ENCODE measurements at places on chromosomes 4 and X. TPM values are rescaled to one million over a fixed set of nuclear protein-coding genes. Genes with fewer than 3 reads are reported as not detected.

VCX3A gene
- 0.68 TPM for total RNA-seq

GRCh38 chr4:66991521-66991920, 553.8 kb downstream of the CENPC start:
- no peak for DNase-seq

RBM47 gene
- 0.48 TPM for total RNA-seq

GPR143 gene
- total RNA-seq, result 2.4 TPM

DNA sequence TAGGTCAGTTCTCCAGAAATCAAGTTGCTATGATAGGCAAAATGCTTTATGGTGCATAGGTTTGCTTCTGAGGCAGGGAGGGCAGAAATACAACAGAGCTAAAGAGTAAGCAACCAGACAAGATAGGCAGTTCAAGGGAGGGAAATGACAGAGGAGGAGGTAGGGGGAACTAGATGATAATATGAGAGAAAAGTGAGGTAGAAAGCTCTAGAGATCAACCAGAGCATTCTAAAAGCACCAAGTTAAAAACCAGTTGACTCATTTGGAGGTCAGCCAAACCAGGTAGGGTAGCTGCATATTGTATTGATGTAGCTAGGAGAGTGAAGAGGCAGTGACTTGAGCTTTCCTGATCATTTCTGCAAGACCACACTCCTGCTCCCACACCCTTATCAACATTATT, 49.0 kb upstream of the SLC16A2 start:
- DNase-seq, result no peak

MSANTD1 gene
- 1.2 TPM for total RNA-seq

FAM9B gene
- total RNA-seq, result not detected

DNA sequence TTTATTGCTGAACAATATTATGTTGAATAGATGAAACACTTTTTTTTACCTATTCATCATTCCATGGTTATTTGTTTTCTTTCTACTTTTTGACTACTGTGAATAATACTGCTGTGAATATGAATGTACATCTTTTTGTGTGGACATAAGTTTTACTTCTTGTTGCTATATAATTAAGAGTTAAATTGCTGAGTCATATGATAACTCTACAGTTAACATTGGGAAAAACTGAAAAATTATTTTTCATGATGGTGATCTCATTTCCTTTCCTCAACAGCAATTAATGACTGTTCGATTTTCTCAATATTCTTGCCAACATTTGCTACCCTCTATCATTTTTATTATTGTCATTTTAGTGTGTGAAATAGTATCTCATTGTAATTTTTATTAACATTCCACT, 106.9 kb upstream of the TECRL start:
- DNase-seq, result no peak

SMPX gene
- total RNA-seq, result not detected

DNA sequence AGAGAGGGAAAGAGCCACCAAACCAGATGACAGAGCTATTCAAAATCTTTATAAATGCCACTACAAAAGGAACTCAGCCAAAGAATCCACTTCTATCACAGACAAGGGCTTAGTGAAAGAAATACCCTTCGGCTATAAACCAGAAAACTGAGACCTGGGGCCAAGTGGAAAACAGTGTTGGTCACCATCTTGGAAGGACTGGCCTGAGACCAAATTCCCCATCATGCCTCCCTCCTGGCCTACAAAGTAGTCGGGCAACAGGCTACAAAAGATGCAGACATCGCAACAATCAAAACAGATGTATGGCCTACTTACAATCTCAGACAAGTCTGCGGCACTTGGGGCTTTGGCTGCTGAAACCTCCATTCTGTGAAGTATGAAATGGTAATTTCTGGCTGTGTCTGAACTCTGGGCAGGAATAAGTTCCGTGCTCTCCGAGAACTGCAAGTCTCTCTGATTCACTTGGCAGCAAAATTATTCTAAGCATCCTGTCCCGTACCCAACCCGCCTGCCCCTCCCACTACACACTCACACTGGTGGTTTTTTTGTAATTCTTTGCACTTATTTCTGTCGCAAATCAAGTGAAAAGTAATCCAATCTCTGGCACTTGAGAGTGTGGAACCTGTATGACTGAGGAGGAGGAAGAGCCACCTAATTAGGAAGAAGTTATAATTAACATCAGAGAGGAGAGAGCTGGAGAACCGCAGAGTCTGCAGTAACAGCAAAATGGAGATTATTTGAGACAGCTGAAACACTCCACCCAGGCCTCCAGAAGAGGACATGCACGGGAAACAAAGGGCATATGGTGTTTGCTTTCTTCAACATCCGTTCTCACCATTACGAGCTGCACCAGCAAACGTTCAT, 87.8 kb downstream of the SH3KBP1 start:
- no peak for DNase-seq

DNA sequence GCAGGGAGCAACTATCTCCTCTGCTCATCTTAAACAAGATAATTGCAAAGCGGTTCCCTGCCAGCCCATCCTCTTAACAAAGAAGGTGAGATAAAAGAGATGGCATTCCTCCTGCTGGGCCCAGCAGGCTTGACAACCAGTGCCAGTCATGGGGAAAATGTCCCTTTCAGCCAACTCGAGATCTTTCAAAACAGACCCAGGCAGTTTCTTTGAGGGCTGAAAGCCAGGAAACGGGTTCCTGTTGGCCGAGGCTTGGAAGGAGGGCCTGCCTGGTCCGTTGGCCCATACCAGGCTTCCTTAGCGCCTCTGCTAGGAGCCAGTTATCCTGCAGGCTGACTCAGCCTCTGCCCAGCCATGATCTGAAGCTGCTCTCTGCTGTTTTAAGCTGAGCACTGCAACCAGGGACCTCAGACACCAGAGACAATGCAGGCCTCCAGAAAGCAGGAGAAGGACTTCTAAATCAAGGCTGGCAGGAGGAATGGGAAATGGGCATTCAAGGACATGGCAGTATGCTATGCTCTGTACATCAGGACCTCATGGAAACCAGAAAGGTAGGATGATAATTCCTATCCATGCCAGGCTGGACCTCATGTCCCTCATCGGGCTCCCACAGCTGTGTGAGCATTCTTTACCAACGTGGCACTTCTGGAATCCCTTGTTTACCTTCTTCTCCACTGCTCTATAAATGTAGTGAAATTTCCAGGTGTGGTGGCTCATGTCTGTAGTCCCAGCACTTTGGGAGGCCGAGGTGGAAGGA, 42.4 kb upstream of the SLC2A9 start:
- DNase-seq, result no peak

DNA sequence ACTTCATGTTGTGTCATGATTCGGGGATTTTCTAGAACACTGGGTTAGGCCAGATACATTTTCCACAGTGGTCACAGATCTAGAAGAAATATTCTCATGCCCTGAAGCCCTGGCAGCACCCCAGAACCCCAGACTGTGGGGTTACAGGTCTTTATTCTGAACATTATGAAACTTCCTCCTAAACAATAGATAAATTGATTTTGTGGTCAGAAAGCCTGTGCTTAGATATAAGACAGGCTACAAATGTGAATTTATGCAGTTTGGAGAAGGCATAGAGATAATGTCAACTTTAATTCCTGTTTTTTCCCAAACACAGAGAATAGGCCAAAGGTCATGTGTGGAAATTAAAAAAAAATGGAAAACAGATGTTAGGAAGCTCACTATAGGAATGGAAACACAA, 492.9 kb downstream of the SPRY1 start:
- no peak for DNase-seq

DNA sequence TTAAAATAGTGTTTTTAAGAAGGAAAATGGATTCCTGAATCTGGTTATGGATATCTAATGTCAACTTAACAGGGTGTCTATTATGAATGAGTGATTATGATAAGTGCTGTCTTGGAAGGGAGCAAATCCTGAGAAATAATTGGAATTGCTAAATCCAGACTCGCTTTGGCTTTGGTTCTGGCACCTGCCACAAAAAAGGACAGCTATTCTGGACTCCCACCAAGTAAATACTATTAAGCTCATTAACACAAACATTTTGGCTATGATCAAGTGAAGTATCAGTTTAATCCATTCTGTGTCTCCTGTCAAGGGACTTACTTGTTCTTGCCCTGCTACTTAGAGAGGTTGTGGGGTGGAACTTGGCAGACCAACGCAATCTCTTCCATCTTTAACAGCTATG, 403.7 kb downstream of the CENPC start:
- no peak for DNase-seq

DNA sequence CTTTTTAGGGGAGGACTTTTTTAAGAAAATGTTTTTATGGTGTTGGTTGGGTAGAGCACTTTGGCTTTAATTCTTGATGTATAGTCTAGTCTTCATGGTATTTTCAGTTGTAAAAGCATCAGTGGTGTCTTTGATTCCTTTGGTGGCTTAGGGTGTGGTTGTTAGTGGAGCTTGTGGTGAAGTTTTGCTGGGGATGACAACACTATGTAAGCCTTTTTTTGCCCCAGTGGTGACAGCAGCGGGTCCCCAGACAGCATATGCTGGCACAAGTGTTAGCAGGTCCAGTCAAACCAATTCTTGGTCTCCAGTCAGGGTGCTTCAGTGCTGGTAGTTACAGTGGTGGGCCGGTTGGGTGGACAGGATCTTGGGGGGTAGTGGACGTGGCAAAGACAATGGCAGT, 52.0 kb downstream of the CHIC1 start:
- no peak for DNase-seq

DGKK gene
- total RNA-seq, result 0.18 TPM

All from neural crest cell (in vitro differentiated cells).